ENCODE measurements at places on chromosomes 3 and 15.
A peak's percentile ranks its signal among the peaks of the same experiment; 100 is the strongest.

DNA sequence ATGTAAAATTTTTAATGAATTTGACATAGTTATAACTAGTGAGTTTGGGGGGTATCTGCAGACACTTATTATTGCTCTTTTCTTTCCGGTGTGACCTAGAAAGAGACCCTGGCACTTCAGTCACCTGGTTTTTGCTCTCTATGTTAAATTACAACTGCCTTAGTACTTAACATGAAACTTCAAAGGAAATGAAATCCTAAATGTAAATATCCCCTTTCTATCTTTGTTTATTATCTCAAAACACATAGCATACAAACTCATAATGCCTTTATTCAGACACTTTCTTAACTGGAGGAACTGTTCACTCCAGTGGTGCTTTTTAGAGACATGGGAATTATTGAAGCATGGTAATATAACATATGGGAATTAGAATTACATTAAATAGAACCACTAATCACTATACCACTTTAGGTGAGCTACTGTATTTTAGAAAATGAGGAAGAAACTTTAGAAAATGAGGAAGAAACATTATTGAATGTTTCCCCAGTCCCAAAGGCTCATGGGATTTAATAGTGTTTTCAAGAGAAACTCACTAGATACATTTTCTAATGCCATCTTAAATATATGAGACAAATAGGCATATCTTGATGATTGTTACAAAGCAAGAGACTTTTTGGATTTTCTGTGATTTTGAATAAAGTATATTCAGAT lies 119.5 kb upstream of the MLF1 start:
- no peak for DNase-seq

DNA sequence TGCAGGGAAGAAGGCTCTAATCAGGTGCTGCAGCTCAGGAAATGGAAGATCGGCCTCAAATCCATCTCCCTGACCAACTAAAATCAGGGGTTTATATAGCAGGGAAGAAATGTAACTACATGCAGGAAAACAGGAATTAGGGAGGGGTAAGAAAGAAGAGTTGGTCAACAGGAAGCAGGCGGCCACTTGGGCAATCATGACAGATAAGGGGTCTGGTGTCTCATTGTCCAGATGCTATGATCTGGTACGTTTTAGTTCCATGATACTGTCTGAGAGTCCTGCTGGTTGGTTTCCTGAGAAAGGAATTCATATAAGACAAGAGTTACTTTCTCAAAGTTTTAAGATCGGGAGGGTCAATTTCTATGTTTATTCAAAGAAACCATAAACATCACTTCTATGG lies 24.2 kb downstream of the KATNBL1 start:
- DNase-seq, result no peak

- no peak for DNase-seq
Observed at GRCh38 chr3:190110826-190111225, 9.9 kb downstream of the P3H2 start.

DNA sequence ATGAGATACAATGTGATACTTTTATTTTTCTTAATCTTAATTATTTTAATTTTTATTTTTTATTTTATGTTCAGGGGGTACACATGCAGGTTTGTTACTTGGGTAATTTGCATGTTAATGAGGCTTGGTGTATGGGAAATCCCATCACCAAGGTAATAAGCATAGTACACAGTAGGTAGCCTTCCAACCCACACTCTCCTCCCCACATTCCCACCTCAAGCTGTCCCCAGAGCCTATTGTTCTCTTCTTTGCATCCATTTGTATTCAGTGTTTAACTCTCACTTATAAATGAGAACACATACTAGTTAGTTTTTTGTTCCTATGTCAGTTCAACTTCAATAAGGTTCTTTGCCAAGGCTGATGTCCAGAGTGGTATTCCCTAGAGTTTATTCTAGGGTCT lies 1375.4 kb downstream of the NSUN3 start:
- no peak for DNase-seq

GRCh38 chr3:66425032-66425431 lies 75.8 kb downstream of the LRIG1 start:
- peak; percentile 29 for DNase-seq

DNA sequence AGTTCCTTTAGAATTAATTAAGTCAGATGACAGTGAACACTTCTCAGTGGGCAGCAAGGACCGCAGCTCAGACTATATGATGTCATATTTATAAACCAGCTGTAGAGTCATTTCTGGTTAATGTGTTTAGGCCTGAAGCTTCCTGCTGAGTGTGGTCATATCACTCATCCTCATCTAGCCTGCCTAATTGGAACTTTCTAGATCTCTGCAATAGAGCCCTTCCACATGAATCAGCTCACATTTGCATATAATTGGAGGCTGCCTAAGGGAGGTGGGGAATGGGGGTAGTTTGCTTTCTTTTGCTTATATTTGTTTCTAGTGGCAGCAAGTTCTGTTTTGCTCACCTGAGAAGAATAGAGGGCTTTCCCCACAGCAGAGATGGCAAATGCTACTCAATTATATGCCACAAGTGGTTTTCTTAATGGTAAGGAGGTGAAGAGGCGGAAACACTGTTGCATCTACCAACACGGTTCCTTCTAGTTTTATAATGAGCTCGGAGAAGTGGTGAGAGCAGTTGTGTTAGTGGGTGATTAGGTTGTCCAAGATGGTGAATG lies 148.1 kb downstream of the KLHL25 start:
- DNase-seq, result no peak

DNA sequence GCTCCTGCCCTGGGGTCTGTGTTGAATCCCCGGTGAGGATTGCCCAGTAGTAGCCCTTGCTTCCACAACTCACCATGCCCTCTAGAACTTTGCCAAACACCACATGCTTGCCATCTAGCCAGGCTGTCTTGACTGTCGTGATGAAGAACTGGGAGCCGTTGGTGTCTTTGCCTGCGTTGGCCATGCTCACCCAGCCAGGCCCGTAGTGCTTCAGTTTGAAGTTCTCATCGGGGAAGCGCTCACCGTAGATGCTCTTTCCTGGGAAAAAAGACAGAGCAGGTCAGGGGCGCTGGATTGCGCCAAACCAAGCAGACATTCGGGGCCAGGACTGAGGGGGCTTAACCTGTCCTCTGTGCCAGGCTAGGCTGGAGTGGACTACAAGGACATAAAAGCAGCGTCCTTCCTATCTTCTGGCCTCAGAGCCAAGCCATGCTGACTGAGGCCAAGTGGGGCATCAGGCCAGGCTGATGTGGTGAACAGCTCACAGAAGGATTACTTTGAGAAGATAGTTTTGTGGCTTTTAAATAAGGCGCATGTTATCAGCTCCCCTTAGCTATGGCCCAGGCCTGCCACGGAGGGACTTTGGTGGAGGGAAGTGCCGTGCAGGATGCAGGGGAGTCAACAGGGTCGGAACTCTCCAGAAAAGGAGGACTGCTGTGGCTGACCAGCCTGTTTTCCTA lies 5.3 kb downstream of the SNX22 start:
- DNase-seq, result no peak

DNA sequence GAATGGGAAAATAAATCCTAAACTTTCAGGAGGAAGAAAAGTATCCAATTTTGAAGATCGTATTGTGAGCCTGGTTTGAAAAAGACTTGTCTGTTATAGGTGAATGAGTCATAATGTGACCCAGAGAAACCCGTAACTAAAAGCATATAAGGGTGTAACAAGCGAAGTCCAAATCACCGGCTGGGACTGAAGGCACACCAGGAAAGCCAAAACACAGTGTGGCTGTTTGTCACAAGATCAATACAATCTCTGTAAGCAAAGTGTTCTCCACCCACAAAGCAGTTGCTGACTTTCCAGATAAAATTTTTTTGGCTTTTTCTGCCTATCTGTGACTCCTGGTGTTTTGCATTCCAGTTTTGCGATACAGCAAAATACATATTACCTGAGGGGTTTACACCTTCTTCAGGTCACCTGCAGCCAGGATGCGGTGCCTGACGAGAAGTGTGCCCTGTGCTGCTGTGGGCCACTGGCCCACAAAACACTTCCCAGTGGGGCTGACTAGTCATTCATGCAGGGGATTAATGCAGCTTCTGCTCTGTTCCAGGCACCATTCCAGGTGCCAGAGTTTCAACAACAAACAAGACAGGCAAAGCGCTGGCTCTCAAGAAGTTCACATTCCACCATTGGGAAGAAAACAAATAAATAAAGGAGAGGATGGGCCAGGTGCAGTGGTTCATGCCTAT lies 14.4 kb downstream of the HES1 start:
- no peak for DNase-seq

GRCh38 chr3:119967353-119968006 lies 126.8 kb downstream of the GSK3B start:
- no peak for DNase-seq

- no peak for DNase-seq
Observed at GRCh38 chr3:28982906-28983305, 298.0 kb upstream of the RBMS3 start.

- no peak for DNase-seq
Observed at GRCh38 chr3:14415501-14415900, 13.1 kb downstream of the SLC6A6 start.

DNA sequence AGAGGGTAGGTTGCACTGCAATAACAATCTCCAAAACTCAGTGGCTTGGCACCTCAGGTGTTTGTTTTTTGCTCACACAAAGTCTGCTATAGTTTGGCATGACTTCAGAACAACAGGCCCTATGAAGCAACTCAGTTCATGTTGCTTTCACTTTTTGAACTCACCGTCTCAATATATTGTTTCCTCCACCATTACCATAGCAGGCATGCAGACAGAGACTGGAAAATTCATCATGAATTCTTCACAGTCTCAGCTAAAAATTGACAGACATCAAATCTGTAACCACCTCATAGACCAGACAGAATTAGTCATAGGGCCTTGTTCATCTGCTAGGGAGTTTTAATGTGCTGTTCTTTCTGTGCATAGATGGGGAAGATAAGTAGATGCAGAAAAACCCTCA lies 161.4 kb upstream of the POU1F1 start:
- DNase-seq, result peak; percentile 57

DNA sequence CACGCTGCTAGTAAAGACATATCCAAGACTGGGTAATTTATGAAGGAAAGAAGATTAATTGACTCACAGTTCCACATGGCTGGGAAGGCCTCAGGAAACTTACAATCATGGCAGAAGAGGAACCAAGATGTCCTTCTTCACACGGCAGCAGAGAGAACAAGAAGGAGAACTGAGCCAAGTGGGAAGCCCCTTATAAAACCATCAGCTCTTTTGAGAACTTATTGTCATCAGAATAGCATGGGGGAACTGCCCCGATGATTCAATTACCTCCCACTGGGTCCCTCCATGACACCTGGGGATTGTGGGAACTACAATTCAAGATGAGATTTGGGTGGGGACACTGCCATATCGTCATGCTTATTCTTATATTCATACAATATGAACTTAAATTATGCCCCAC lies 49.0 kb downstream of the DUT start:
- DNase-seq, result no peak

DNA sequence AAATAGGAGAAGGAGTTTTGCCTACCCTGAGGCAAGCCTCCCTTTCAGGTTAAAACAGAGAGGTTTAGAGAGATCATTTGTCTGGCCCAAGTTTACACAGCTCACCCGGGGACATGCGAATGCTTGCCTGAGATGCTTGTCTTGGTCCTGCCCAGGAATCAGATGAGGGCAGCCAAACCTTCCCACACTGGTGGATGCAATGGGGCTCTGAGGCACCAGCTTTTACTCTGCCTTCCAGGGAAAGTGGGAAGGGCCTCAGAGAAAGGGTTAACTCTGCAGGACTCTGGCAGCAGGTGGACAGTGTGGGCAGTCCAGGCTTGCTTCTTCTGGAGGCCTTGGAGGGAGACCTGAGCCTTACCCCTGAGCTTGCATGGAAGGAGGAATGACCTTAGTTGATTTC lies 90.0 kb downstream of the LRRK1 start:
- no peak for DNase-seq

GRCh38 chr3:107430996-107431245 lies 53.7 kb downstream of the CCDC54 start:
- DNase-seq, result no peak

- no peak for DNase-seq
Observed at GRCh38 chr15:45138814-45139765, 9.3 kb downstream of the DUOX1 start.

DNA sequence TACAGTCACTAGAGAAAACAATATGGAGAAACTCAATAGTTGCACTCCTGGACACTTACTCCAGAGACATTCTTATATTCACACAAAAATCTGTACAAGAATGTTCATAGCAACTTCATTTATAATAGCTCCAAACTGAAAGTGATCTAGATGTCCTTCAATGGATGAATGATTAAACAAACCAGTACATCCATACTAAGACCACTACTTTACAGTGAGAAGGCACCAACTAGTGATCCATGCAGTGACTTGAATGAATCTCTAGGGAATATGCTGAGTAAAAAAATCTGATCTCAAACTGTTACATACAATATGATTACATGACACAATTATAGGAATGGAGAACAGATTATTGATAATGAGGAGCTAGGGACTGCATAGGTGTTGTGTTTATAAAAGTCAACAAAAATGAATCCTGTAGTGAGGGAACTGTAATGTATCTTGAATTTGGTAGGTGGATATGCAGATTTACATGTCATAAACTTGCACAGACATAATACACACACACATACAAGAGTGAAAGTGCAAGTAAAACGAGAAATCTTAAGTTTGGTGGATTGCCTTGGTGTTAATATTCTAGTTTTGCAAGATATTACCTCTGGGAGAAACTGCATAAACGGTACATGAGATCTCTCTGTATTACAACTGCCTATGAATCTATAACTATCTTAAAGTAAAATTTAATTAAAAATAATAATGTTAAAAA lies 85.7 kb downstream of the SPATA16 start:
- no peak for DNase-seq

All from thyroid gland (tissue), 4 donors.